Activated CD4-positive, alpha-beta T cell treated with anti-CD3 and anti-CD28 coated beads for 1 hour (primary cell): ENCODE measurements at places on chromosomes 6 and 20.

- DNase-seq: no peak
Observed at GRCh38 chr6:34301408-34301807, 52.6 kb upstream of the SMIM29 start.

DNA sequence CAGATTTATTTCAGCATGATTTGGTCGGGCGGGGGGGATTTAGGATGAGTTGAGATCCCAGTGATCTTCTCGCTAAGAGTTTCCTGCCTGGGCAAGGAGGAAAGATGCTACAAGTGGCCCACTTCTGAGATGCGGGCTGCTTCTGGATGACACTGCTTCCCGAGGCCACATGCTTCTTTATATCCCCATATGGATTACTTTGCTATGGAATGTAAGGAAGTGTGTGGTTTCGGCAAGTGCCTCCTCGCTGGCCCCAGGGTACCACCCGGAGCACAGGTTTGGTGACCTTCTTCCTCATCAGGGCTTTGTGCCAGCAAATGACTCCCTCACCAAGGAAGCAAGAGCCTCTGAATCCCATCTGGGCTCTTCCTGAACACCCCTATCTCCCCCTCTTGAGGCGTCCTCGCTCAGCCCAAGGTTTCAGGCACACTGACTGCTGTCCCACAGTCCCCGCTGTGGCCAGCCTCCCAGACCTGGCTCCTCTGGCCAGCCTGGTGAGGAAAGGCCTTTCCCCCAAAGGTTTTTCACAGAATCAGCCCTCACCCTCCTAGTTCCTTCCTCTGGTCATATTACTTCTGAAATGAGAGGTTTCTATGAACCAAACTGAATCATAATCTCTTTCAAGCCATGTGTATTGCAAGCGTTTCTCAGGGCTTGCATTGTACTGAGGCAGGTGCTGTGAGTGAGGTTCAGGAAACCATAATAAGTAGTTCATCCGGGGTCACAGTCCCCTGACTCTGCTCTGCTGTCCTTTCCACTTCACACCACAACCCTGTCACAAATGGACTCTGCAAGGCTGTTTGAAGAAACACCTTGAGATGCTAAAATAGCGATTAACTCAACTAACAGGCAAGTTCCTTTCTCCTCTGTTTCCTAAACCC, 41.7 kb upstream of the IL17A start:
- DNase-seq: no peak

- no peak for DNase-seq
Observed at GRCh38 chr6:156410649-156411048, 366.5 kb upstream of the ARID1B start.

- no peak for DNase-seq
Observed at GRCh38 chr6:81120280-81120679, 632.2 kb downstream of the TENT5A start.

DNA sequence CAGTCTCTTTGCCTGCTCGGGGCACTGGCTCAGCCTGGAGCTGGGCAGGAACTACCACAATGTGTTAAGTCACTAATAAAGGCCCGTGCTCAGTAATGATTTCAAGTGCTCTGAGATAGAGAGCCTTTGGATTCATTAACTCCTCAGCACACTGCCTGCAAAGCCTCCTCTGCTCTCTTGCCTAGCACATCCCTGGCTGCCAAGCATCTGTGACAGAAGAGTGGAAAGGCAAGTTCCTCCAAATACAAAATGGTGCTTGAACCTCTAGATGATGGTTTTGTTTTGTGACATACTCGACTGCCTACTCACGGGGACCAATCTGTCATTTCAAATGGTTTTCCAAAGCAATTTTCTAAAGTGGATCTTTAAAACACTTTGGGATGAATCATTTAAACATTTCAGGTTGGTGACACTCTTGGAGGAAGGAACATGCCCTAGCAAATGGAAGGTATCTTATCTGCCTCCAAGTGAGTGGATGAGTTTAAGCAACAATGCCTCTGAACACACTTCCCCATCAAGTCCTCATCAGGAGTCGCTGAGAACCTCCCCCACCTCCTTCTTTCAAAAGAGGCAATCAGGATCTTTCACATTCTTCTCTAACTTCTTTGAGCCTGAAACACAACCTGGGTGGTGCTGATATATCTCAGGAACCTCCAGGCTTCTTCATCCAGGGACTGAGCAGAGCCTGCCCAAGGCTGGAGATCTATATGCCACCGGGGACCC, 35.8 kb downstream of the METTL24 start:
- DNase-seq: no peak

GRCh38 chr6:118401325-118401975, 146.6 kb upstream of the PLN start:
- no peak for DNase-seq

DNA sequence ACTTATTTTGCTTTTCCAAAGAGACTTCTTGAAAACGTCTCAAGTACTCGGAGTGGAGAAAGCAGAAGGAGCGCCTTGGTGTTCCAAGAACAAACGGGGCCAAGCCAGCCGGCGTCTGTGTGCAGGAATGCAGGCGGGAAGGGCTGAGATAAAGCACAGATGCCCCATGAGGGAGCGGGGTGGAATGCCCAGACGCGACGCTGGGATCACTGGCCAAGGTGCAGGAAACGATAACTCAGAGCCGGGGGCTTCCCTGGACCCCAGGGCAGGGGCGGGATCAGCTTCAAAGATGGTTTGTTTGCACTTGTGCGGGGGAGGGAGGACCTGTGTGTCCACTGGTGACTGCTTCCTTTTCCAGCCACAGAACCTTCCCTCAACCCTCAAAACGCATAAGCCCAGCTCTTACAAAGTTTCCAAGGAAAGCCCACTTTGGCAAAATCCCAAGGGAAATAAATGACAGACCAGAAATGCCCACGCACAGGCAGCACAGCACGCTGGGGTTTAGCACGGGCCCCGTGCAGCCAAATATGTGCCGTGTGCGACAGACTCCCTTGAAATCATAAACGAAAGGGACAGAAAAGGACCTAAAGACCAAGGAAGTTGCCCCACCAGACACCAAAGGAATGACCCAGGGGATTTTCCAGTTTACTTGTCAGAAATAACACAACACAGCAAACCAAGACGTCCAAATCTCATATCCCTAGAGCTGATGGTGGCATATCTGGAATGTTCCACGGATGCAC, 113.9 kb downstream of the NFATC2 start:
- no peak for DNase-seq

DNA sequence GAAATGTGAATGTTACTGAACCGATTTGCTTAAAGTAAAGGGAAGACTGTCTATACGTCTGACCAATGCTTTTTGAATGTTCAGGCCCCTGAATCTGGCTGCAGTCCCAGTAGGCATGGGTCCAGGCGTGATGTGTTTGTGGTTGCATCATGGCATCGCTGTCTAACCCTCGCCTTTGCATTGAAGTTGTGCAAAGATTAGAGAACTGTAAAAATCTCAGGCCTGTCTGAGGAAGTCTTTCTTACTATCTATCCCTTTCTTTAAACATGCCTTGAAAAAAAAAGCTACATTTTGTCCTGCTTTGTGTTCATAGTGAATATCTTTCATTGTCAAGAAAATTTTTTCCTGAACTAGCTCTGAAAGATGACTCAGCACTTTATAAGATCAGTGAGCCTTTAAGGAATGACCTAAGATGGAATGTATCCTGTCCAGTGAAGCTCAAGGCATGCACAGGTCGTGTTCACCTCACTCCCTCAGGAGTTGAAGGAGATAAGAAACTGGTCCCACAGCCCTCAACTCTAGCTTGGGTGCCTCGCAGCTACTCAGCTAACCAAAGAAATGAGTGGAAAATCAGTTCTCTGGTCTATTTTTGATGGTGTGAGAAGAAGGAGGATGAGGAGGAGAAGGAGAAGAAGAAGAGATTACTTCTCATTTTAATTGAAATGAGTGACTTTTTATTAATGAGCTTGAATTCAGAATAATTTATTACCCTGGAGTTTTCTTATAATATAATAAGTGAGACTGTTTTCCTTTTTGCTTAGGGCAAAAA, 48.6 kb downstream of the TPD52L1 start:
- DNase-seq: no peak

DNA sequence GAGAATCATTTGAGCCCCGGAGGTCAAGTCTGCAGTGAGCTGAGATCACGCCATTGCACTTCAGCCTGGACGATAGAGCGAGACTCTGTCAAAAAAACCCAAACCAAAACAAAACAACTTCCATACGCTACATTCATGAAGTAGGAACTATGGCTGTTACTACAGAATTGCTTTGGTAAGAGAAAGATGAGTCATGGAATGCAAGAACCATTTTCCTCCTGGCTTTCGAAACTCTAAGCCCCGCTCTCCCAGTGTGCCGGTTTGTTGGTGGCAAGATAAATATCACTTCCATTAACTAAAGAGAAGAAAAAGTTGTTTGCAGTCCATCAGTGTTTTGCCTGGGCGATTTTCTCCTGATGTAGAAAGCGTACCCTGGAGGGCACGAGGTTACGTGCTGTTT, 61.3 kb downstream of the ZDHHC14 start:
- no peak for DNase-seq

GRCh38 chr6:106014955-106015354, 71.2 kb upstream of the PRDM1 start:
- no peak for DNase-seq

- DNase-seq: no peak
Observed at GRCh38 chr20:60955706-60956105, 296.4 kb upstream of the CDH4 start.

DNA sequence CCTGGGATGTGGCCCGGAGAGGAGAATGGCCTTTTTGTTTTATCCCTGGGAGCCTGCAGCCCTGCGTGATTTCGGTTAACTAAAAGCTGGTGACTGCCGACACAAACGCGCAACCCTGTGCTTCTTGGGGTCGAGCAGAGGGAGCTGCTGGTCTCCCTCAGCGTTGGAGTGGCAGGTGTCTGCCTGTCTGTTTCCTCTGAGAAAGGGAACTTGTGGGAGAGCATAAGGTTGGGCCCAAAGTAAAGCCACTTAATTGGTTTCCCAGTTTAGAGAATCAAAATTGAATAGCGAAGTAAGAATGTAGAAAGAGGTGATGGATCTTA, 500 bp downstream of the LTV1 start:
- DNase-seq: no peak

DNA sequence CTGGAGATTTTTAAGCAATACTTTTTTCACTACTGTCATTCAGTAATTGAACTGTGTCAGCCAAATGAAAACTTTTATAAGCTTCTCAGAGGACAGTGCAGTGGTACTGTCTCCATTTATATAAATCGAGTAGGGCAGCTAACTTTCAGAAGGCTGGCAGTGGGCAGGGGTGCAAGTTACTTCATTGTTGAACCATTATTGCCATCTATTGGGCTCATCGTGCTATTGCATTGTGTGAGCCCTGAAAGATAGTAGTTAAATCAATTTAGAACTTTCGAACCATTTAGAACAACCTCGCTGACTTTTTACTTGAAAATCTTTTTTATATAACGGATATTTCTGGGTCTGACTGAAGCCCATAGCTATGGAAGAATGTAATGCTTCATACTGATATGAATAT, 347.8 kb upstream of the PLCB4 start:
- DNase-seq: no peak

GRCh38 chr6:37845026-37845911, 25.7 kb downstream of the ZFAND3 start:
- no peak for DNase-seq

GRCh38 chr20:9460518-9460917, 53.9 kb upstream of the LAMP5 start:
- no peak for DNase-seq

- no peak for DNase-seq
Observed at GRCh38 chr20:51312480-51312783, 230.1 kb downstream of the NFATC2 start.

GRCh38 chr20:7935027-7935551, 5.2 kb downstream of the HAO1 start:
- DNase-seq: no peak
